Amygdala (tissue), 56 donors: ENCODE measurements at places on chromosomes 3 and 15.

- DNase-seq: no peak
Measured at GRCh38 chr15:91879158-91879557, 25.6 kb downstream of the SLCO3A1 start.

DNA sequence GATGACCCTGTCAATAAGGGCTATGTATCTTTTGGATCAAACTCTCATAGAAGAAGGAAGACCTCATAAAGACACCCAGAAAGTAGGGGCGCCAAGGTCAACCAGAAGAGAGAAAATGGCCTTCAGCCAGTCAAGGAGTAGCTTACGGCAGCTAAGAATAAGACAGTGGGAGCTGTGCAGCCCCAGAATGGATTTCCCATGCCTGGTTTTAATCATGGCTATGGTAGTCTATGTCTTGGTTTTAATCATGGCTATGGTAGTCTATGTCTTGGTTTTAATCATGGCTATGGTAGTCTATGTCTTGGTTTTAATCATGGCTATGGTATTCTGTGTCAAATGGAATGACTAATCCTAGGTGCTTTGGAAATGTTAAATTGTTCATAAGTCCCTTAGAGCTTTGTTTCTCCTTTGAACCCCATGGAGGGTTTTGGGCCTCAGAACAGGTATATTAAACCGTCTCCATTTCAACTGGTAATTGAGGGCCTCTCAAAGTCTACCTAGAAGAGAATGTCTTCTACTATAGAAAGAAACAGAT, 742.0 kb upstream of the CFAP20DC start:
- no peak for DNase-seq

- no peak for DNase-seq
Measured at GRCh38 chr3:56867671-56868070, 65.9 kb upstream of the ARHGEF3 start.

GRCh38 chr3:163273694-163274093, 1777.1 kb downstream of the OTOL1 start:
- DNase-seq: no peak

GRCh38 chr3:159763602-159764489, 224.8 kb upstream of the IL12A start:
- peak; percentile 64 for DNase-seq

DNA sequence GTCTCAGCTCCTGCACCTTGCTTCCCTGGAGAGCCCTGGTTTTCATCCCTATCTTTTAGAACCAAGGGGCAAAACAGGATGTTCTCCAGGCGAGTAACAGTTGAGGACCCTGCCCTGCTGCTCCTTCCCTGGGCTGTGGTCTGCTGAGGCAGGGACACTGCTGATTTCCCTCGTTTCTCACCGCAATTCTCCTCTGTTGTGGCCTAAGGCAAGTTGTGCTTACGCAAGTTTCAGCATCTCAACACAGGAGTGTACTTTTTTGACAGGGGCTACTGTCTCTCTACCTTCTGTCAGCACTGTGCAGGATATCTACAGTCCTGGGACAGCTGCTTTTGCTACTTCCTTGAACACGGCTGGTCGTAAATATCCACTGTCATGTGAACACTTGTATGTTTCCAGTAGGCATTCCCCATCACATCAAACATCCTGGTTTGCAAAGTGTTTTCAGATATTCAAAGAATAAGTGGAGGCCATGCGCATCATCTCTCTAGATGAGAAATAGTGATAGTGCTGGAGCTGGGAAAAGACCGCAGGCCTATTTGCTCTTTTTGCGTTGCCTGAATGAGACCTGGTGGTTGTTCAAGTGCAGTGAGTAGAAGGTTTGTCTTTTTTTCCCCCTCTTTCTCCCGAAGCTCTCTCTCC, 110.1 kb upstream of the PLXNA1 start:
- no peak for DNase-seq

- no peak for DNase-seq
Measured at GRCh38 chr3:72722930-72723726, 125.1 kb downstream of the SHQ1 start.

DNA sequence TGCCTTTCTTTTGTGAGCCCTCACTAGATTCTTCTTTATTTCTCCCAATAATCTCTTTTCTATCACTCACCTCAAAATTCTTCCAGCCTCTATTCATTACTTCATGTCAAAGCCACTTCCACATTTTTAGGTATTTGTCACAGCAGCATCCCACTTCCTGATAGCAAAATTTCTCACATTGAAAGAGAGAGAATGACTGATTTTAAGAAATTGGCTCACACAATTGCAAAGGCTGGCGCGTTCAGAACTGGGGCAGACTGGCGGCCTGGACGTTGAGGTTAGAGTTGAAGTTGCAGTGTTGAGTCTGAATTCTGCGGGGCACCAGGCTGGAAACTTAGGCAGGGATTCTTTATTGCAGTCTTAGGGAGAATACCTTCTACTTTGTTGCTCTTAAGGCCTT, 117.9 kb downstream of the LRRC28 start:
- no peak for DNase-seq

- DNase-seq: no peak
Measured at GRCh38 chr3:171491361-171491760, 31.2 kb upstream of the TNIK start.

DNA sequence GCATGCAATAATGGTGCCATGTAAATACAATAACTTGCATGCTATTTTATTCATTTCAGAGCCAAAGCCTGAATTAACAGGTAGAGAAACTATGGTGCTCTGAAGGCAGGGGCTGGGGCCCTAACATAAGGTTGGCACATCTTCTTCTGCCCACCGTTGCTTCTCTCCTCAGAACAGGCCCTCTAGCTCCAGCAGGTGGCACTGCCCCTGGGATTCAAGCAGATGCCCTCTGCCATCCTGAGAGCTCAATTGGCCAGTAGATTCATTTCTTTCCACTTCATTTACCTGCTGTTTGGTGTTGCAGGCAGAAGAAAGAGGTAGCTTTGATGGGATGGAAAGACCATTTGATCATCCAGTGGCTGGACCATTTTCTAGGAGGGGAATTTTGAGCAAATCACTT, 130.5 kb downstream of the FOXB1 start:
- DNase-seq: no peak

- DNase-seq: no peak
Measured at GRCh38 chr15:68609629-68610028, 30.8 kb downstream of the CORO2B start.

- no peak for DNase-seq
Measured at GRCh38 chr15:56236197-56236596, 7.5 kb downstream of the RFX7 start.

DNA sequence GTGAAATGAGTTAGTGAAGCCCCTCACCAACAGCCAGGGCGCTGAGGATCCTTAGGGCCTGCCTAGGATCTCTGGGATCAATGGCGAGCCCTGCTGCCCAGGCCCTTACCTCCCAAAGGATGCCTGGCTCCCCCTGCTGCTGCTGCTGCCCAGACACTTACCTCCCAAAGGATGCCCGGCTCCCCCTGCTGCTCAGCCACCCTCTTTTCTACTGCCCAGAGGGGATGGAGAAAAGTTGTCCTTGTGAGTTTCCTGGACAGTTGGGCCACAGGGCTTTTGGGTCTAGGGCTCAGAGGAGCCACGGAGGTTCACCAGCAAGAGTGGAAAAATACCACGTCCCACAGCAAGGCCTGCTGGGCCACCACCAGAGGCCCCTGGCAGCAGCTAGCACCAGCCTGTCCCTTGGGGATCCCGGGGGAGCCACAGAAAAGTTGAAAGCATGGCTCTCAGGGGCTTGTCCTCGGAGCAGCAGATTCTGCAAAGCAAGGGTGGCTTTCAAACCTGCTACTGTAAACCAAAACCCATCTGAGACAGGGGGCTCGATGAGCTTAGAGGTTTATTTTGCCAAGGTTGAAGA, 59.4 kb downstream of the SLC6A6 start:
- DNase-seq: no peak

- DNase-seq: no peak
Measured at GRCh38 chr3:81439108-81439507, 322.3 kb downstream of the GBE1 start.

GRCh38 chr15:70171256-70171886, 73.7 kb upstream of the TLE3 start:
- DNase-seq: no peak

GRCh38 chr15:49979705-49980382, 139.2 kb downstream of the ATP8B4 start:
- no peak for DNase-seq

- DNase-seq: no peak
Measured at GRCh38 chr15:58423831-58424608, 7.8 kb upstream of the LIPC start.

DNA sequence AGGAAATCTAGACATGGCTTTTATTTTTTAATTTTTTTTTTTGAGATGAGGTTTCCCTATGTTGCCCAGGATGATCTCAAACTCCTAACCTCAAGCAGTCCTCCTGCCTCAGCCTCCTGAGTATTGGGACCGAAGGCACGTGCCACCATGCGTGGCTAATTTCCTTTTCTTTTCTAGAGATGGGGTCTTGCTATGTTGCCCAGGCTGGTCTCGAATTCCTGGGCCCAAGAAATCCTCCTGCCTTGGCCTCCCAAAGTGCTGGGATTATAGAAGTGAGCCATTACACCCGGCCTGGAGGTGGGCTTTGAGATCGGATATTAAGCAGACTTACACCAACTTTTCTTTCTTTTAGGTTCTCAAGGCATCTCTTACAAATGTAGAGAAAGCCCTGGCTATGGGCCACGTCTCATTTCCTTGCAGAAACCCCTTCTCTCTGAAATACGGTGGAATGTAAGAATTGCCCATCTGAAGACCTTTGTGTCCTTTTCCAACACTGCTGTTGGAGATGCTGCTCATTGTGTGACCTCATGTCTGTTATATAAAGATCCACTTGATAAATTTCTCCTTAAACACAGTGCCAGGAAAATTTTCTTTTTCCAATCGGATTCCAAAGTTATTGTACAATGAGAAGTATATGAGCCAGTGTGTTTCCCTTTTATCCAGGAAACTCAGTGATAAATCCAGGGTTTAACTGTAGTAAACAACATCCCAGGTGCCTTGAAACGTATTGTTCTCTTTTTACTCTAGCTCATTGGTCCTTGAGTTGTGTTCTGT, 36.8 kb upstream of the CFAP161 start:
- DNase-seq: no peak

GRCh38 chr15:99343881-99344551, 92.7 kb downstream of the LRRC28 start:
- peak; percentile 5 for DNase-seq

- DNase-seq: no peak
Measured at GRCh38 chr3:79954756-79955155, 187.0 kb upstream of the ROBO1 start.

- DNase-seq: no peak
Measured at GRCh38 chr3:33128706-33129105, 14.9 kb downstream of the CRTAP start.

GRCh38 chr3:129952556-129953355, 21.8 kb upstream of the TRH start:
- DNase-seq: no peak

- no peak for DNase-seq
Measured at GRCh38 chr3:41653571-41654239, 308.2 kb downstream of the ULK4 start.

- no peak for DNase-seq
Measured at GRCh38 chr15:95329362-95329761, 1001.1 kb upstream of the NR2F2 start.

DNA sequence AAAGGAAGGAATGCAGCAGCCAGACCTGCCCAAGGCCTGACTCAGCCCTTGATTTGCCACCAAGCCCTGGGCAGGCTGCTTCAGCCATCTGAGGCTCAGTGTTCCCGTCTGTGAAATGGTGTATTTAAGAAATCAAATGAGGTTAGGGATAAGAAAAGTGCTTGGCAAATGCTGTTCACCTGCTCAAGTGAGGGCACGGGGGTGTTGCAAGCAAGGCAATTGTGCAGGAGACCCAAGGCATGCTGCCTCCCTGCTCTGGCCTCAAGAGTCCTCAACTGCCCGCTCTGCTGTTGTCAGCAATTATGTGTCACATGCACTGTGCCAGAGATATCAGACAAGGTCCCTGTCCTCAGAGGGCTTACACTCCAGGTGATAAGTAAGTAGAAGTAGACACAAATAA, 101.8 kb downstream of the TPRA1 start:
- no peak for DNase-seq

- no peak for DNase-seq
Measured at GRCh38 chr3:182331341-182331740, 462.0 kb upstream of the ATP11B start.

- no peak for DNase-seq
Measured at GRCh38 chr15:65902373-65902772, 33.1 kb downstream of the RAB11A start.

DNA sequence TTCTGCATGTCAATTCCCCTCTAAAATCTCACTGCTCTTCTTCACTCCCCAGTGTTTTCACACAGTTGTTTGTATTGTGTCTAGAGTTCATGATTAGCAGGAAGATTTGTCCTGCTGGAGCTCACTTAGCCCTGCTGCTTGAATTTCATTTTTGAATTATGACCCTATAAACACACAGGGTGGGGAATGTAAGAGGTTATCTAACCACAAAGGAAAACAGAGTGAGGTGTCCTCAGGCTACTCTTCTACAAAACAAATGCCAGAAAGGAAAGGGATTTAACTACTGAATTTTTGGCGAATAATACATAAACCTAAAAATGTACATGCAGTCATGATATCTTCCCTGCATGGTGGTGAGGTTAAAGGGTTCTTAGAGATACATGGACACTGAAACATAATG, 215.1 kb upstream of the CNTN4 start:
- DNase-seq: no peak

DNA sequence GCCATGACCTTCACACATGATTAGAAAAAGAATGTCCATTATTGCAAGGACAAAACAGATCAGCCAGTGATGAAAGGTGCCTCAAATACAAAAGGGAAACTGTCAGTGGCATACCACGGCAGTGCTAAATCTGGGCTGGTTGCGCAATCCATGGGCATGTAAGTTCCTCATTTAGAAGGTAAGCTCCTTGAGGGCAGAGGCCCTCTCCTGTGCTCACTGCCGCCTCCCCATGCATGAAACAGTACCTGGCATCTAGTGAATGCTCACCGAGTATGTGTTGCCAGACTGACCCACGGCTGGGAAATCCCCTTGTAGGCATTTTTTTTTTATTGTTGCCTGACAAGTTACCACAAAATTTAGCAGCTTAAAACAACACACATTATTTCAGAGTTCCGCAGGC, 312.1 kb upstream of the CHRM5 start:
- DNase-seq: no peak
